ENCODE measurements at places on chromosomes 12 and 14.

- DNase-seq: no peak
These were observed 199.8 kb downstream of the RBM19 start for GRCh38 chr12:113766131-113766878.

DNA sequence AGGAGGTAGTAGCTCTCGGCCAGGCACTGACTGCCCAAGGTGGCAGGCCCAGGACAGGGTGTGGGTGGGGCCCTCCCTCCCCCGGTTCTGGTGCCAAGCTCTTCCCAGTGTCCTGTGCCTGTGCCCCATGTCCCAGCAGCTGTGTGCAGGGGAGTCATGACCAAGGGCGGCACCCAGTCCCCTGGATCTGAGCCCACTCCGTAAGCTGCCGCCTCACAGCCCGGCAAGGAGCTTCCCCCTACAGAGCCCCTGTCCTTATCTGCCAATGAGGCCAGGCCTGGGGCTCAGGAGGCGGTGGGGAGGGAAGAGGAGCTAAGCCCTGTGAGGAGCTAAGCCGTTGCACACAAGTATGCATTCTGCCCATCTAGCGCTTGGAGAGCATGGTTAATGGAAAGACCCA, 5.6 kb upstream of the C14orf180 start:
- no peak for DNase-seq

DNA sequence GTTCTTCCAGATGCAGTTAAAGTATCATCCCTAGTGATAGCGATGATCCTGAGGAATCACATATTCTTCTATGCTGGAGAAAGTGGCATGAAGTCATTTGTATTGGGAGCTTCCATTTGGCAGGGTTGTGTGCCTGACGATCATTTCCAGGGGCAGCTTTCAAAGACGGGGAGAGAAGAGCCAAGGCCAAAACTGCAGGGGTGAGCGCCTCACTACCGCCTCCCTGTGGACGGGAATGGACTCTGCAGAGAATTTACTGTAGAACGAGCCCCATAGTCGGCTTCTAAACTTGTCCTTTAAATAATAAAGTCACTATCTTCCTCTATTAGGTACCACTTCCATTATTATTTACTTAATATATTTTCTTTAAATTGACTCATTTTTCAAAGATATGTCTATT, 555.9 kb upstream of the TMEM132C start:
- DNase-seq: no peak

- no peak for DNase-seq
These were observed 421.2 kb downstream of the CCDC91 start for GRCh38 chr12:28611449-28611848.

DNA sequence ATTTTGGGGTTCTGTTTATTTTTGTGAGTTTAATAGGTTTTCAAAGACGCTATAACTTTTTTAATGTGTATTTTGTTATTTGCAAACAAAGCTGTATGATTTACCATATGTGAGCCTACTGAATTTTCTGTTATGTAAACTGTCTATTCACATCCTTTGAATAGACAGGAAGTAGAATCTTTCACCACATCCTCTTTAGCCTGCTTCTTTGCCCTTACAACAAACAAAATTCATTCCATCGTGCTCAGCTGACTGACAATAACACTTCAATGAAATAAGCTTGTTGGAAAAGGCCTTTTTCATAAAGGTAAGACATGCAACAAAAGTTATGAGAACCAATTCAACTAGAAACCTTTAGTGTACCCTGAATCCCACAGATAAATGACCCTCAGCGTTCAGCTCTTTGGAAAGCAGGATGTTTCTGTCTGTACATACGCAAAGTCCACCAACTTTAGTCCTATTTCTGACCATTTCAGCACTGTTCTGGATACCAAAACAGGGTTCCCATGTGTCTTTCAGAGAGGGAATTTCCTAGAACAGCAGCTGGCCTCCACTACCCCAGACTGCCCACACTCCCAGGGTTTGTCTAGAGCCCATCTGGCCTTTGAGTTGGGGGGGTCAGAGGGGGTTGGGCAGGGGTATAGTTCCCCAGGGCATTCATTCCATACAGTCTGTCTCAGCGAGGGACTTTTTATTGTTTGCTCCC, 71.3 kb downstream of the DUSP6 start:
- no peak for DNase-seq

DNA sequence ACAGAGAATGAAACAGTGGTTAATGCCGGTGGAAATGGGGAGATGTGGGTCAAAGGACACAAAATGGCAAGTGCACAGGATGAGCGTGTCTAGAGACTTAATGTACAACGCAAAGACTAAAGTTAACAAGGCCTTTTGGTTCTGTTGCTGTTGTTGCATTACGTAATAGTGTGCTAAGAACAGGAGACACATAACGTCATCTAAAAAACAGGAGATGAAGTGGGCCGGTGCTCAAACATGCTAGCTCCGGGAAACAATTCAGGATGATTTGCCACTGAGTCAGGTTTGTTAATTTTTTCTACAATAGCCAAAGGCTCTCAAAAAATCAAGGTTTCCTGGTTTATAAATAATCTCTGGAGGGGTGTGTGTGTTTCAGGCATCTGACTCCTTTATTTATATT, 55.5 kb downstream of the ETV6 start:
- DNase-seq: no peak

DNA sequence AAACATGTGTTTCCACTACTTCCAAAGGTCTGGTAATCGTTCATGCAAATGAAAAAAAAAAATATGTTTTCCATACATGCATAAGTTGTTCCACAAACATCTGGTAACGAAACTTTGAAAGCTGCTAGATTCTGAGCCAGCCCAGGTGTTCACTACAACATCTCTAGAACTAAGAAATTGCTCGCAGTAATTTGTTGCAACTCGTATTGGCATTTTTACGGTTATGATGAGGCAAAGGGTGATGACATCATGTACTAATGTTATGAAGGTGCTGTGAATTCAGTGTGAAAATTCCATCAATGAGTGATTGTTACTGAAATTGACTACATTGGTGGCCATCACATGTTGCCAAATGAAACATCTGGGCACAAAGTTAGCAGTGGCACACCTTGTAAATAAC, 31.9 kb upstream of the CCDC91 start:
- no peak for DNase-seq

GRCh38 chr12:55850893-55851292, 8.2 kb upstream of the MMP19 start:
- no peak for DNase-seq

DNA sequence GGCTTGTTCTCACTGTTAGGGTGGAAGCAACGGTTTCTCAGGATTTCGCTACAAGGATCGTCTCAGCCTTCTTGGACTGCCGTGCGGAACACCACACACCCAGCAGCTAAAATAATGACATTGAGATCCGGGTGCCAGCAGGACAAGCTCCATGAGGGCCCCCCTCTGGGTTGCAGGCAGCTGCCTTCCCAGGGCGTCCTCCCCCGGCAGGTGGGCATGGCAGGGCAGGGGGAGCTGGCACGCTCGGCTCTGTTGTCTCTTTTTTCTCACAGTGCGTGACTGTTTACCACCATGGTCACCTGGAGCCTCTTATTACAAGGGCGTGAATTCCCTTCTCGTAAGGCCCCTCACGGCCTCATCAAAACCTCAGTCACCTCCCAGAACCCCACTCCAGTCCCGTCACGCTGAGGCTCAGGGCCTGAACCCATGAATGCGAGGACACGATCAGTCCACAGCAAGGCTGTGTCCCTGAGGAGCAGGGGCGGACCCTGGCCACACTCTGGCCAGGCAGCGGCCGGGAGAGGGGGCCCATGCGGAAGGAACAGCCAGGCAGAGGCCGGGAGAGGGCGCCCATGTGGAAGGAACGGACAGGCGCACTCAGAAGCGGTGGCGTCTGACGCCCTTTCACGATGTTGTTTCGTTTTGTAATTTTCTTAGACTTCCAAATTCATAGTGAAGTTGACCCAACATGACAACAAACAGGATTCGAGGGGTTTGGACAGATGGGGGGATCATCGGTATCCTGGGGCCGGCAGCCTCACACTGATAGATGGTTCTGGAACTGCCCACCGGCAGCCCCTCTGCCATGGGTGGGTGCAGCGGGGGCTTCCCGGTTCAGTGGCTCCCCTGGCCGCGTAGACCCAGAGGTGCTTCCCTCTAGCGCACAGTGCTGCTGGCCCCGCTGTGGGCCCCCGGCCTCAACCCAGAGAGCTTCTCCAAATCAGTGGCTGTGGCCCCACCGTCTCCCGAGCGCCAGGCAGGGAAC, 10.0 kb downstream of the LRCOL1 start:
- no peak for DNase-seq

DNA sequence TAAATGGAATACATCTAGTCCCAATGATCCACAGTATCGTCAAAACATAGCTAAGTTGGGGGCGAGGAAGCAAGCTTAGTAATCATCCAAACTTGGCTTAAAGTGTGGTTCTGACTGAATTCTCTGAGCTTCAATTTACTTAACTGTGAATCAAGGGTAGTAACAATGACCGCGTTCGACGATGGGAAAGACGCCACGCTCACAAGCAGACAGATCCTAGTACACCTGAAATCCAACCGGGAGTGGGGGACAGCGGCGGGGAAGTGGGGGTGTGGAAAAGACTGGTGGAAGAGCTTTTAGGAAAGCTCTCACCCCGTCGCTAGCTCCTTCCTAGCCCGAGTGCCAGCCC, 433 bp downstream of the COX16 start:
- DNase-seq: no peak

- no peak for DNase-seq
These were observed 41.6 kb downstream of the CHST11 start for GRCh38 chr12:104498211-104498801.

- no peak for DNase-seq
These were observed 143.3 kb upstream of the AVPR1A start for GRCh38 chr12:63294327-63294632.

DNA sequence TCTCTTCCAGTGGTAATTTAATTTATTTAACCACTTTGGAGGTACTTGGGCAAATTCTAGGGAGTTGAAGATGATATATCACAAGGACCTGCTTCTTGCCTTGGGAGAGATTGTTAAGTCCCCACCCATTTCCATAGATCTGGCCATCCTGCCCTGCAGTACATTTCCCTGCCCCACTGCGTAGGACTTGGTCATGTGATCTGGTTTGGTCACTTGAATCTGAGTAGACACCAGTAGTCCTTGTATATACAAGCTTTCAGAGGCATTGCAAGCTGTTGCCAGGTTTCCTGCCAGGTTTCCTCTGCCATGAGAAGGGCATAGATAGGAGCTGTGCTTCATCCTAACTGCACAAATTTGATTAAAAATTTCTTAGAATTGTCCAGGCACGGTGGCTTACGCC, 200.0 kb downstream of the ADAMTS20 start:
- DNase-seq: no peak

DNA sequence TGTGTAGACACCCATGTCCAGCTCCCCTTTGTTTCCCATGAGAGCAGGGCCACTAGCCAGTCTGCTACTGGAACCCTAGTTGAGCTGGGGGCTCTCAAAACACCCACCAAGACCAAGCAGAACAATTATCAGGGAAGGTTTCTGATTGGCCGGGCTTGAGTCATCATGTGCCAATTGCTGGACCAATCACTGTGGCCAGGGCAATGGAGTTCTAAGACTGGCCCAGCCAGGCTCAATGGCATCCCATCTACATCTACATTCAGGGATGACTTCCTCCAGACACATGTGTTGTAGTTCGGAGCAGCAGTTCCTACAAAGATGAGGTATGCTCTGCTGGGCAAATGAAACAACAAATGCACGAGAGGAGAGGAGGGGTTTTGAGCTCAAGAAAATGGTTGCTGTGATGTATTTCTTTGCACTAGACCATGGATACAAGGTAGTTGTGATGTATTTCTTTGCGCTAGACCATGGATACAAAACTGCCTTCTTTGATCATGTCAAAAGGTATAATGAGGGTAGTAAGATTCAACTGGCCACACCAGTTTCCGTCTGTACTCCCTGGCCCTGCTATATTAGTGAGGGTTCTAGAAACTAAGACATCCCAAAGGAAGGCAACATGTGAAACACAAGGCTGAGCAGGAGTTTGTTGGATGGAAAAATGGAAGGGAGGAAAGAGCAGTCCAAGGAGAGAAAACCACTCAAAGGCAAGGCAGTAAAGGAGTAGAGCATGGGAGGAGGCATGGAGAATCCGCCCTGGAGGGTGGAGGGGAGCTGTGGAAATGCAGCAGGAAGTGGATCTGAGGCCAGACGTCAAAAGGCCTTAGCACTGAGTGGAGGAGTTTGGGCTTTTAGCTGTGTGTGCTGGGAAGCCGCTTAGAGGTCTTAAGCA, 8.9 kb upstream of the WSCD2 start:
- DNase-seq: no peak

DNA sequence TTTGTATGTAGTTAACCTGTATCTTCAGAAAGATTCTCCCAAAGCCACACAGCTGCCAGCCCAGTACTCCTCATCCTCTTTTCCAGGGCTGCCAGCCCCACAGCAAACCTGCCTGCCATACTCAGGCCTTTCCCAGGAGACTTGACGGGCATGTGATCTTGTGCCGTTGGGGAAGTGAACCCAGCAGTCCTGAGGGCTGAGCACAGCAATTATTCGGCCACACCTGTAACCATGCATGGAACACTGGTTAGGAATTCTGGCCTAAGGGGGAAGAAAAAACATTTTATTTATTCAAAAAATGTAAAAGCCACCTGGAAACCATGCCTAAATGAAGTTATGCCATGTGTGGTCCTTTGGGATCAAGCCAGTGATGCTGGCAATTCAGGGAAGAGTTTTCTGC, 145.3 kb downstream of the GRIN2B start:
- DNase-seq: no peak
